ENCODE measurements at places on chromosomes 6 and 20.

- DNase-seq, result no peak
Observed at GRCh38 chr6:122740936-122741335, 38.6 kb upstream of the FABP7 start.

DNA sequence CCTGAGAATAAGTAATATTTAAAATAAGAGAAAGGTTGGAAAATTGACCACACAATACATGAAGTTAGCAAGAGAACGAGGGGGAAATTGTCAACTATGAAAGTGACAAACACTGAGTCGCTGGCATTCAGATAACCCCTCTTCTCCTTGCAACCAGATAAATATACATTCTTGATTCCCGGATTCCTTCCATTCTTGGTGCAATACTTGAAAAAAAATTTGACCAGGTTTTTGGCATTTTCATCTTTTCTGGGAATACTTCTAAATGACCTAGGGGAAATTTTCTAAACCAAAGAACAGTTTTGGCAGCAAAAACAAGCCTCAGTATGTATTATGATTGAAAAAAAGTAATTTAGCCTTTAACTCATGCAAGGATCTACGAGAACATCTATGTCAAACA, 164.0 kb downstream of the PDE7B start:
- no peak for DNase-seq

GRCh38 chr20:9185511-9185910, 116.6 kb downstream of the PLCB4 start:
- no peak for DNase-seq

DNA sequence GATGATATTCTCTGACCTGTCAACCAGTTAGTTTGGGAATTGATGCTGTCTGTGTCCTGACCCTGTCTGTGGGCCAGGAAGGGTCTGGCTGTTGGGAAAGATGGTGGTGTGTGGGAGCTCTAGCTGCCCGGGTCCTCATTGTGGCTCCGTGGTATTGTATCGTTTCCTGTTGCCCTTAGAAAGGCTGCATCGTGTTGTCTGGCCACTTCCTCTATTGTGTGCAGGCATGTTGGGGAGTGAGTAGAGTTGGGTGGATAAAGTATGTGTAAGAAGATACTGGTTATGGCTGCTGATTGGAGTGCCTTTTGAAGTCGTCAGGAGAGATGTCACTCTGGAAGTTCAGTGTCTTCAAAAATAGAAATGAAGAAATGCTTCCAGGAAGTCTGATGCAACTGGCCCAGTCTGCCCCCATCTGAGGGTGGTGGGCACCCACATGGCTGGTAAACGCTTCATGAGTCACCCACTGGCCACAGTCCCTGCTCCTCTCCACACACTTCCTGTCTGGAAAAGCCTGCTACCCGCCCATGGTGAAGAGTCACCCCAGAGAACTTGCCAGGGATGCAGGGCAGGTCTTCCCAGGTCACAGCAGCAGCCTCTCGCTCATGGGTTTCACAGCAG, 27.9 kb downstream of the PPARD start:
- peak; percentile 76 for DNase-seq

DNA sequence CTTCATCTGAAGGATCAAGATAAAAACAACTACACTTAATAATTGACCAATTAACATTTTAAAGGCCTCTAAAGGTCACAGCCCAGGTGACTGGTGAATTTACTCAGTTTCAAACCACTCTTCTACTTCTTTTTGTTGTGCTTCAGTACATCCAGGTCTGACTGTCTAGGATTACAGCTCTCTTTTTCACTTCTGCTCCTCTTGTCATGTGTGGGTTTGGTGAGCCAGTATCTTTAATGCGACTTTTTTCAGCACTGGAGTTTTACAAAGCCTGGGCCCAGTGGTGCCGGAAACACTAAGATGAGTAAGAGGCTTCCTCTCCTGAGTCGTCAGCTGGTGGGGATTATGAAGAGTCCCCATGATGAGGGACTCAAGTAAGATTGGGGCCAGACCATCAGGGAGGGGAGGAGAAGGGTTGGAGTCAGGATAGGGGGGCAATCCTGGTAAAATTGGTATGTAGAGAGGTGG, 27.0 kb downstream of the HECA start:
- DNase-seq, result no peak

DNA sequence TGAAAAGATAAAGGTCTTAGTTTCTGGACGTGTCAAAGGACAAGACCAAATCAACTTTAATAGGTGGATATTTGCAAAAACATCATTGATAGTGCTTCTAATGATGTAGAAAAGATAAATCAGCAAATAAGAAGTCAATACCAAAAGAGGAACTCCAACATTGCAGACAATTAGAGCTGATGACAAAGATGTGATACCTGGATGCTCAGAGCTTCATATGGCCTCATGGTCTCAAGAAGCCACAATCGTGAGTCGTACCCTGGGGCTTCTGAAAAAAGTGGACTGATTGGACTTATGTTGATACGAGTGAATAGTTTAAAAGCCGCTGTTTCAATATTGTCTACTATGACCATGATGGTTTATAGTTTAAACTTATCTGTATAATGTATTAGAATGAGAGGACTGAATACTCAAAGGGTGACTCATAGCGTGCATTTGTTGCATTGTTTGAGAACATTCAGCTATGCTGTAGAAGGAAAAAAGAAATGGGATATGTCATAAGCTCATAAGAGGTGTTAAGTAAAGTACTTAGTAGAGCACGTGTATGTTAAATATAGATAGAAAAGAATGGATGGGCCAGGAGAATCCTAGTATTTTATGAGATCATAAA, 54.6 kb upstream of the RIPOR2 start:
- DNase-seq, result no peak

DNA sequence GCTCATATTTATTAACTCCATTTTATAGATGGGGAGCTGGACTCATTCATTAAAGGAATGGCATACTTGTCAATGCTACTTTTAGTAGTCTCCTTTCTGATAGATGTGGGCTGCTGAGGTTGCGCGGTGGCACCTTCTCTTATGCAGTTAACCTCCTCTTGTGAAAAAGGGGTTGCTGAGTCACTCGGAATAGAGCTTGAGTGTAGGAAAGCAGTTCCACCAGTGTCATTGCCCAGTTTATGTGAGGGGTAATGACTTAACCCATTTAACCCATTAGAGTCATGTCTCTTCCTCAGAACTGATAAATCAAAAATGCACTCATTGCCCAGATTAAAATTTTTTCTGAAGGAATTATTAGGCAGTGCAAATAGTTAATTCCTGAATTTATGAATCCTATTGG, 6.3 kb downstream of the MAPK14 start:
- DNase-seq, result no peak

GRCh38 chr20:59170406-59171349, 7.1 kb downstream of the ZNF831 start:
- no peak for DNase-seq

DNA sequence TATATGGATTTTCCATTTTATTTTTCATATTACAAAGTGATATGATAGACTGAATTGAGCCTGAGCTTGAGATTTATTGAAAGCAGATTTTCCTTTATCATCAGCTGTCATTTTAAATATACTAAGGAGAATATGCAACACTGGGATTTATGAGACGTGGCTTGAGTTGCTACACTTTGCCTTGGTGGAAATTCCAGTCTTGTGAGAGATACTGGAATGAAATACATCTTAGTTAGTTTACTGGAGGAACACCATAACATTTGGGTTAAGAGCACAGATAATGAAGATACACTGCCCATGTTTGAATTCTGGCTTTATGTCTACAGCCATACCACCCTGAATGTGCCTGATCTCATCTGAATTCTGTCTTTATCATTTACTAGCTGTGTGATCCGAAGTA, 86.5 kb upstream of the IFNGR1 start:
- no peak for DNase-seq

DNA sequence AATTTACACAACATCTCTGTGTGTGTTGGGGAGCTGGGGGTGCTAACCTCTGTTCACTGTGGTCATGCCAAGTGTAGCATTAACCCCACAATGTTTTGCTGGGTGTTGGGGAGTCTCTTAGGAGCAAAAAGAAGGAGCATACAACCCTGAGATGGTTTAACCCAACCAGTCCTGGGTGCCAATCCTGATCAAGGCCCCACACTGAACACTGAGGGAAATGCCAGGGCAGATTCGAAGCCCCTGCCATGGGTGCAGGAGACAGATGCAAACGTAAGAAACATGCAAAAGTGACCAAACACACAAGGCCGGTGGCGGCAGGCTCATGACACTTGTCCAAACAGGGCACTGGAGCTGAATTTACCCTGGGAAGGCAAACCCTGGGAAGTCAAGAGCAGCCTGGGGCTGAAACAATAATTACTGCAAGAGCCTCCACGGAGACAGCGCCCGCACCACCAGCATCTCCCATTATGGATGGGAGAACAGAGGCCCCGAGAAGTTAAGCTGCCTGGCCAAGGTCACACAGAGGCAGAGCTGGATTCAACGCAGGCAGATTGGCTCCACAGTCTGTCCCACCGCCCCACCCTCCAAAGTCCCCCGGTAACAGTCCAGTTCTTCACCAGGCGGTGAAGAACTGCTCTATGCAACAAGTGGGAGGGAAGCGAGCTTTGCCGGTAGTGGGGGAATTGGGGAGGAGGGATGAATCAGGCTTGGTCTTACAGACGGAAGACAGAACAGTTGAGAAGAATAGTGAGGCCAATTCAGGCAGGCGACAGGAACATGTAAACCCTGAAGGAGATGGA, 8.5 kb downstream of the ACSS1 start:
- peak; percentile 17 for DNase-seq

DNA sequence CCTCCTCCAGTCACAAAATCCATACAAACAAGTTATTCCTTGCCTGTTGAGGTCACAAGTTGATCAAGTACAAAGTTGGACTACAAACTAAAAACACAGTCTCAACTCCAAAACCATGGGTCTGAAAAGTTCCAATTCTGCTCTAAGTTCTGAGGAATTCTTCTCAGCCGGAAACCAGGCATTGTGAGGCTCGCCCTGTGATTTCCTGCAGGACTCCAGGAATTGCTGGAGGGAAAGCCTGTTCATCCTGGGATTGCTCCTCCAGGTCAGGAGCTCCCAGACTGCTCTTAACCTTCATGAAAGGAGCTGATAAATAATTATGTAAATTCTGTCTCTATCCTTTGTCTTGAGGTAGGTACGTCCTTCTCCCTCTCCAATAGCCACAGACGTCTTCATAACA, 8.5 kb downstream of the TRAM2 start:
- no peak for DNase-seq

- DNase-seq, result no peak
Observed at GRCh38 chr6:124368131-124368530, 564.5 kb downstream of the NKAIN2 start.

GRCh38 chr6:26597821-26598220, 1.1 kb downstream of the ABT1 start:
- no peak for DNase-seq

GRCh38 chr20:6044115-6044514, 9.7 kb downstream of the LRRN4 start:
- no peak for DNase-seq

Measured in femur (tissue), 1 donor.